ENCODE measurements at places on chromosomes 7 and 10.

DNA sequence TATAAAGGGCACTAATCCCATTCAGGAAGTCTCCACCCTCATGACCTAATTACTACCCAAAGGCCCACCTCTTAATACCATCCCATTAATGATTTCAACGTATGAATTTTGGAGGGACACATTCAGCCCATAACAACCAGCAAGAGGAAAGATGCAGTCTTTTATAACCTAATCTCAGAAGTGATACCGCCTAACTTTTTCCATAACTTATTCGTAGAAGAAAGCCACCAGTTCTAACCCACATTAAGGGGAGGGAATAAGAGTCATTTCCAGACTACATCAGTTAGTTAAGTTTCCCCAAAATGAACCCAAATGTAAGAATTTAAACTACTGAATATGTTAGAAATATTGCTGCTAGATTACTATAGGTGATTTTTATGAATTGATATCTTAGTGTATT lies 32.1 kb upstream of the LHFPL3 start:
- DNase-seq, result no peak

DNA sequence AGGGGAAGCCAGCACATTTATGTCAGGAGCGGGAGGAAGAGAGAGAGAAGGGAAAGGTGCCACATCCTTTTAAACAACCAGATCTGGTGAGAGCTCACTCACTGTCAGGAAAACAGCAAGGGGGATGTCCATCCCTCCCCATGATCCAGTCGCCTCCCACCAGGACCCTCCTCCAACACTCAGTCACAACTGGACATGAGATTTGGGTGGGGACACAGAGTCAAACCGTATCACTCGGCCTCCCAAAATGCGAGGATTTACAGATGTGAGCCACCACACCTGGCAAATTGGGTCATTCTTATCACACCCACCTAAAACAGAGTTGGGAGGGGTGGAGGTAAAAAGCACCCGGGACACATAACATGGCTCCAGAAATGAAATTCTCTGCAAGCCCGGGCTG lies 41.0 kb downstream of the CARD11 start:
- DNase-seq, result no peak

DNA sequence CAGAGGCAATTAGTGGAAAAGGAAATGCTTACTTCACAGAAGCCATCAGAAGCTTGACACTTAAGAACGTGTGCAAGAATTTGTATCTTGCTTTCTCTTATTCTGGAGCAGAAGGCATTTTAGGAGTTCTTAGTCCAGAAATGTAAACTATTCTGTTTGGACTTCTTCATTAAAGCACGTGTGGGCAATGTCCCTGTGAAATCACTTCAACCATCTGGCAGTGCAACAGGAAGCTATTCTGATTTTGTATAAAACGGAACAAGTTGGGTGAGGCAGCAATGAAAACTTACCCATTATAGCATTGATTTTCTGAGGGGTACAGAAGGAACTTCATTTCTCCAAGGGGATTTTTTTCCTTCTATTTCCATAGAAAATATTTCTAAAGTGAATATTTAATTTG lies 21.3 kb upstream of the ARHGAP21 start:
- no peak for DNase-seq

- DNase-seq, result no peak
Measured at GRCh38 chr7:40674316-40674715, 539.5 kb downstream of the SUGCT start.

- no peak for DNase-seq
Measured at GRCh38 chr7:33145156-33145555, 15.8 kb downstream of the BBS9 start.

DNA sequence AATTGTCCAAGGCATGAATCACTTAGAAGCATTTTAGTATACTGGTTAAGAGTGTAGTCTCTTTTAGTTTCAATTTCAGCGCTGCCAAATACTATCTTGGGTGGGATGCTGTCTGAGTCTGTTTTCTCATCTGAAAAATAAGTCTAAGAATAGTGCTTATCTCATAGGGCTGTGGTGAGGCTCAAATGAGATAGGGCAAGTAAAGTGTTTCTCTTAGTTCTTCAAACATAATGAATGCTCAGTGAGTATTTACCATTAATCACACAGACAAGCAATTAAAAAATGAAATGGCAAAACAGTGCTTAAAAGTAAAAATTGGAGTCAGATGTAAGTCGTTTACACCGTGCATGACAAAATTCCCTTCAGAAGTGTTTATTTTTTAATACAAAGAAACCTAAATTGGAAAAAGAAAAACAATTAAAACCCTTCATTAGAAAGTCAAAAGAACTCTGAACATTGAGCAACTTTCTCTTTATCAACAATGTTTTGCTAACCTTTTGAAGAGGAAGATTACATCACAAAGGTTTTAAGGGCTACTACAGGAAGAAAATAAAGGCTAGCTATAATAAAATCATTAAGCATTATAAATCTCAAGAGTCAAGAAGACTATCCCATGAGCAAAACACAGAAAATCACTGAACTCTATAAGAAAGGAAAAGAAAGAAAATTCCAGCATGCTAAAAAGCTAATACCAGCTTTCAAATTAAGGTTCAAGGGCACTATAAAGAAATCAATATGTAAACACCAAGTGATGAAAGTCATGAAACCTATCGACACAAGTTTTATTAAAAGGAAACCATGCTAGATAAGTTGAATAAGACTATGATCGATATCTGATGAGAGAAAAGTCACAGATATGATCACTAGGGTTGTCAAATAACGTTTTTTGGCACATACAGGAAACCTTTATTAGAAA lies 45.6 kb upstream of the C1GALT1 start:
- no peak for DNase-seq

GRCh38 chr10:93086289-93086688 lies 12.6 kb downstream of the CYP26A1 start:
- DNase-seq, result no peak

GRCh38 chr7:44415510-44415909 lies 74.9 kb downstream of the NUDCD3 start:
- DNase-seq, result no peak

DNA sequence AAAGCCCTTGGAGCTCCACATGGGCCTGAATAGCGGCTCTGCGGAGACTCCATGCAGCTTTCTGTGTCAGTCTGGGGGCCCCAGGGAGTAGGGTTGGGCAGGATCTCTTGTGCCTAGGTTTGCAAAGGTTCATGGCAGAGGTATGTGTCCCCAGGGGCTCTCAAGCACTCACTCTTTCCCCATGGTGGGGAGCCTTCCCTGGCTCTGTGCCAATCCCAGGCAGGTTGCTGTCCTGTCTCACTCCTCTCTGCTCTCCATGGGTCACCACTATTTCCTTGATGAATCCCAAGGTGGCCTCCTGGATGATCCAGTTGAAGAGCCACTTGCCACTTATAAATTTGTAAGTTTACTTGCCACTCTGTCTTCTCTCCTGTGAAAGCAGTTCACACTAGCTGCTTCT lies 238.4 kb downstream of the CCDC7 start:
- DNase-seq, result no peak

- DNase-seq, result no peak
Measured at GRCh38 chr10:69780077-69780476, 21.6 kb upstream of the COL13A1 start.

DNA sequence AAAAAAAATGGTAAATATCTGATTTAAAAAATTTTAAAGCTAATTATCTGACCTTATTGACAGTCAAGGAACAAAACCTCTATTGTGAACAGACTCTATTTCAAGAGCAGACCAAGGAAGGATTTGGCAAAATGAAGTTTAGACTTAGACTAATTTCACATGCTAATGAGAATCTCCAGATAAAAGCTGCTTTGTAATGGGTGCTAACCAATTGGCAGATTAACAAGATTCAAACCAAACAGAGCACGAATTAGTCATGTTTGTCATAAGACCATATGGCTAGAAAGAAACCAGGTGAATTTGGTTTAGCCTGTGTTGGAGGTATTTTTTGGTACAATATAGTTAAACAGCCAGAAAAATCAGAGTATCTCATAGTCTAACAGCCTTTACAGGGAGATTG lies 429.1 kb upstream of the NFE2L3 start:
- DNase-seq, result no peak

DNA sequence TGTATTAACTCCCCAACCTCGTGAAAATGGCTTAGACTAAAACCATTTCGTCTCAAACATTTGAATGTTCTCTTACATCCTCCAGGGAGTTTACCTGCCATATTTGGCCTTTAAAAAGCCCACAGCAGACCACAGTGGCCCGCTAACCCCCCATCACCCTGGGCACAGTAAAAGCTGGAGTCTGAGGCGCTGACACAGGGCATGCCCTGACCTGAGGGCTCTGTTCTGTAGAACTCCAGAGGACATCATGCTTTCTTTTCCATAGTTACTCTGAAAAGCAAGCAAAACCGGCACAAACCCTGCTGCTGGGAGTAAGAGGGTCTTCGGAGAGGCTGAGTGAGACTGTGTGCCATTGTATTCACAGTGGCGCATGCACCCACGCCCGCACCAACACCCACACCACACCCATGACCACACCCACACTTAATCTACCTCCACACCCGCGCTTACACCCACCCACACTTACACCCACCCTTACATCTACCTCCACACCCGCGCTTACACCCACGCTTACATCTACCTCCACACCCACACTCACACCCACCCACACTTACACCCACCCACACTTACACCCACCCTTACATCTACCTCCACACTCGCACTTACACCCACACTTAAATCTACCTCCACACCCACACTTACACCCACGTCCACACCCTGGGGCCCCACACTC lies 32.1 kb downstream of the LRRC27 start:
- no peak for DNase-seq

- no peak for DNase-seq
Measured at GRCh38 chr7:147798001-147798400, 792.6 kb upstream of the C7orf33 start.

GRCh38 chr10:3502673-3503072 lies 282.3 kb downstream of the KLF6 start:
- no peak for DNase-seq

- DNase-seq, result no peak
Measured at GRCh38 chr7:107068156-107068555, 23.7 kb downstream of the PRKAR2B start.

GRCh38 chr10:77264107-77264506 lies 373.5 kb downstream of the KCNMA1 start:
- DNase-seq, result no peak

GRCh38 chr7:47747160-47747559 lies 165.2 kb upstream of the TNS3 start:
- no peak for DNase-seq

DNA sequence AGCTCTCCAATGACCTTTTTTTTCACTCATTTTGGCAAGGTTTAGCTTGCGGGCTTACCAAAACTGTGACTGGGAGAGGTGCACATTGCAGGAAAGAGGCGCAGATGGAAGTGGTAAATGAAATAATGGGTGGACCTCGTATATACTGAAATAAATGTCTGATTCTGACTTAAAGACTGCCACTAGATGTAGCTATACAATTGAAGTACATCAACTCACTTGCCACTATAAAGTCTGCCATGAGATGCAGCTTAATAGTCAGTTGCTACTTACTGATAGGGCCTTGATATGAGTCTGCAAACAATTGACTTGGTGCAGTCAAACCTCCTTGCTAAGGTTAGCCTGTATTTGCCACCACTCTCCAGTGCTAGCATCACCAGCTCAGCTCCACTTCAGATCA lies 525.9 kb upstream of the MBL2 start:
- DNase-seq, result no peak

GRCh38 chr7:143497008-143497795 lies 19.5 kb downstream of the TAS2R41 start:
- DNase-seq, result no peak

DNA sequence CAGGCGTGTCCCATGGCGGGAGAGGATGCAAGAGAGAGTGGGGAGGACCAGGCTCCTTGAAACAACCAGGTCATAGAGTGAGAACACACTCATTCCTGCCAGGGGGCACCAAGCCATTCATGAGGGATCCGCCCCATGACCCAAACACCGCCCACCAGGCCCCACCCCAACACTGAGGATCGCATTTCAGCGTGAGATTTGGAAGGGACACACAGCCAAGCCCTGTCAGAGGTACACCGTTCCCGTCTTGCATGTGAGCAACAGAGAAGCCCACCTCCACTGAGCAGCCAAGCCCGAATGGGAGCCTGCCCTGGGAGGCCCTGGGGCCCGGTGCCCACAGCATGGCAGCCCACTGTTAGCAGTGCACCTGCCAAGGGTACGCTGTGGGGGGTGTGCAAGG lies 7.9 kb upstream of the ARPC1B start:
- no peak for DNase-seq

GRCh38 chr10:95391581-95392216 lies 100.9 kb upstream of the PDLIM1 start:
- DNase-seq, result peak; percentile 15

DNA sequence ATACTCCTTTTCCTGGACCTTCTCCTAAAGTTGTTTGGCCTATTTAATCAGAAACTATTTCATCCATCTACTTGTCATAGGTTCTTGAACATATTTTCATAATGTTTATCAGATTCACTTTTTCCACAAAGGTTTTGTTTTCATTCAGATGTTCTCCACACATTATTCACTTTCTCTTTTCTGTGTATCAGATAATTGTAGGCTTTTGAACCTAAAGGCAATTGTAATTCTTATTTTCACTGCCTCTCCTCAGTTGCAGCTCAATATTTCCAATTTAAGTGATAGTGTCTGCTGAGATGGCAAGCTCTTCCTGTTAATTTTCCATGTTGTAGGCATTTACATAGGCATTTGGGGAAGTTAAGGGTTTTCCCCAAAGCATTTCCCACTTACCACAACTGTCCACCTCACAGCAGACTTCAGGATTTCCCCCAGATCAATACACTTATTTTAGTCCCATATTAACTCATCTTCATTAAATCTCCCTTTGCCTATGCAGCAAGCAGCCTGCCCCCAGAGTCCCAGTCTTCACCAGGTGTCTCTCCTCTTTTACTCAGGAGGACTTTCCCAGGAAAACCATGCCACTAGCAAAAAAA lies 12.3 kb upstream of the IKZF1 start:
- DNase-seq, result no peak

- DNase-seq, result no peak
Measured at GRCh38 chr10:61961278-61961677, 59.8 kb downstream of the ARID5B start.

DNA sequence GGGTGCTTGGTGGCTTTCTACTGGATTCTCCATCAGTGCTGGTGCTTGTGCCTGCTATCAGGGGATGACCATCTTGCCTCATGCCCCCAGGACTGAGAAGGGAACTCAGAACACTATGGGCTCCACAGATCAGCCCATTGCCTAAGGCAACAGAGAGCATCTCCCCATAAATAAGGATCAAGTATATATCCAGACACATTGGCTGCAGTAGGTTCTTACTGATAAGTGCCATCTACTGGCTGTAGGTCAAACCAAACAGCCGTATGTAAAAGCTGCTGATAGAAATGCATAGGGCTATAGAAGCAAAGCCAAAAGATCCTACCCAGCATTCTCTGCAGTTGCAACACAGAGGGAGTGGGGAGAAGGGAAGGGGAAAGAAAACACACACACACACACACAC lies 153.7 kb downstream of the CDK14 start:
- no peak for DNase-seq

- DNase-seq, result no peak
Measured at GRCh38 chr7:64602518-64602917, 39.6 kb upstream of the ZNF680 start.

GRCh38 chr10:65618126-65618525 lies 1307.7 kb upstream of the LRRTM3 start:
- DNase-seq, result no peak

- no peak for DNase-seq
Measured at GRCh38 chr10:107496594-107496993, 332.1 kb upstream of the SORCS1 start.

GRCh38 chr7:4769761-4770160 lies 5.7 kb upstream of the AP5Z1 start:
- no peak for DNase-seq
